ENCODE measurements at places on chromosomes 3 and 15.

GRCh38 chr15:42693496-42693895 lies 43.4 kb downstream of the CDAN1 start:
- no peak for DNase-seq

DNA sequence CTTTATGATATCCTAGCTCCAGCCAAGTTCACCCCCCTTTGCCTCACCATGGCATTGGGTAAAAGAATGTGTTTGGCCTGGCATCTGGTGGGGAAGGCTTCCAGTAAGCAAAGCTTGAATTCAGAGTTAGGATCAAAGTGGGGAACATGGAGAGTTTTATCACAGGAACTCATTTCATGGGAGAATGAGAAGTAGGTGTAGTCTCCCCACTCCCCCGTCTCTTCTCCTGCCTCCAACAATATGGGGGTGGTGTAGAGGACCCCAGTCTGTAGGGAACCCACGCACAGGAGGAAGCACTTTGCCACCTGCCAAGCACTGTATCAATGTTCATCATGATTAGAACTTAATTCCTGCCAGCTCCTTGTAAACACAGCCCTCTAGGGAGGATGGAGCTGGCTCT lies 200.5 kb downstream of the UACA start:
- DNase-seq, result no peak

GRCh38 chr3:58269356-58269755 lies 31.8 kb downstream of the ABHD6 start:
- no peak for DNase-seq

GRCh38 chr15:52552303-52552702 lies 16.5 kb downstream of the ARPP19 start:
- no peak for DNase-seq

- DNase-seq, result no peak
Observed at GRCh38 chr3:21163956-21164355, 587.1 kb downstream of the ZNF385D start.

- no peak for DNase-seq
Observed at GRCh38 chr3:78908236-78908635, 859.6 kb downstream of the ROBO1 start.

DNA sequence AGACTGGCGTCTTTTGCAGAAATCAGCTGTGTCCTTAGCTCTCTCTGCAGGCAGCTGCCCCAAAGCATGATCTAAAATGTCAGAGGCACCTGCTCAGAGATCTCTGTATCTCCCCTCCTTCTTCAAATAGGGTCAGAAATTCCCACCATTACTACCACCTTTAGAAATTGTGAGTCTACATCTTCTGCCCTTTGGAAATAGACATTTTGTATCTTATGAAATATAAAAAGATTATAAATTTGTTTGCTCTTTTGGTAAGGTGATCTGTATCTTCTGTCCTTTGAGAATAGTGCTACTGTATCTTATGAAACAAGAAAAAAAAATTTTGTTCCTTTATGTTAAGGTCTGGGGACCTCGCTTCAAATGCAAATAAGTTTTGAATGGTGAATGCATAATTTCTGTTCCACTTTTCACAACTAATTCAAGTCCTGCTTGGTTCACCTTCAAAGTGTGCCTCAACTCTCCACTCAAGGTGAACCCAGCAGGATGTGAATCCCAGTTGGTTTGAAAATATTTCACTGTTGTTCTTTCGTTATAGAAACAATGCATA lies 28.3 kb upstream of the GPD1L start:
- DNase-seq, result no peak

DNA sequence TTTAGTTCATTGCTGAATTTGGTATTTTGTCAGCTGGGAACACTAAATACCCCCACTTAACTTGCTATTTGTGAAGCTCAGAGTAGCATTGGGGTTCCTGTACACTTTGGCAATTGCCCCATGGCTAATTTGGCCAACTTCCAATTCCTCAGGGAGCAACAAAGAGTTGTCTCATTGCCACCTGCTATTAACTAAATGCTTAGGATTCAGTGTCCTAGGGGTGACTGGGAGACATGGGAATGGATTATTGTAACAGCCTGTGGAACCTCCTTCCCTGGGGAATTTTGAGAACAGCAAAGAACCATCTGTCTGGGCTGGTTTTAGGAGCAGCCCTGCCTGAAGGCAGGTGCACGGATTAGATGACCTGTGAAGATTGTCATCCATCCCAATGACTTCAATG lies 437.4 kb upstream of the TPRG1 start:
- DNase-seq, result no peak

- DNase-seq, result no peak
Observed at GRCh38 chr3:22241110-22241509, 490.1 kb upstream of the ZNF385D start.

- DNase-seq, result no peak
Observed at GRCh38 chr3:30059240-30059639, 547.2 kb upstream of the TGFBR2 start.

DNA sequence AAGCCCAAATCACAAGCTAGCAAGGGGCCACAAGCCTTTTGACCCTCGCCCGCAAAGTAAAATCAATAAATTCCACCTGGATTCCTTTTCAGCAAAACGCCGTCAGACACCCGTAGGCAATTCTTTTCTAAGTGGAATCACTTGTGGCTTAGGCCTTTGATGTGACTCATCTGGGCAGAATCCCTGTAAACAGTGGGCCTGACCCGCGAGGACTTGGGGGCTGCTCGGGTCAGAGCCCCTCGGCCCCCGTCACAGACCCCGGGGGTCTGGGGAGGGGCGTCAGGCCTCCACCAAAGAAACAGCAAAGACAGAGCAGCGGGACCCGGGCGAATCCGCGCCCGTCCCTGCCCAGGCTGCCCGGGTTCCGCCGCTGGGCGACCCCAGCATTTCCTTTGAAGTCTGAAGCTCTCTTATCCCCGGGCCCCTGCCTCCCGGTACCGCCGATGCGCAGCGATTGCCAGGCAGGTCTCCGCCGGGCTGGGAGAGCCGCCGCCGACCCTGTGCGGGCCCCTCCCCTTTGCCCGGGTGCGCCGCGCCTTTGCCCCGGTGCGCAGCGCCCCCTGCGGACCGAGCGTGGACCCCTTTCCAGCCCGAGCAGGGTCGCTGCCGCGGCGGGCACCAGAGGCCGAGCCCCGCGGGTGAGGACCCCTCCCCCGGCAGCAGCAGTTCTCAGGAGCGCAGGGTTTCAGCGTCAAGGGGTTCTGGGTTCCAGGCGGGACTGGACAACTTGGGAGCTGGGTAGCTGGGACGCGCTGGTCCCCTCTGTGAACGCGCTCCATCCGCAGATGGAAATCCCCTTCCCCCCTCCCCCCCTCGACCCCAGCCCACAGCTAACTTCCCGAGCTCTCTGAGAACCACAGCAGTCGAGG lies 178.3 kb downstream of the UACA start:
- no peak for DNase-seq

GRCh38 chr3:10160346-10160745 lies 4.4 kb upstream of the IRAK2 start:
- DNase-seq, result no peak

- DNase-seq, result no peak
Observed at GRCh38 chr15:31265090-31265870, 61.4 kb upstream of the KLF13 start.

- DNase-seq, result no peak
Observed at GRCh38 chr15:45795440-45796069, 160.7 kb downstream of the SQOR start.

- no peak for DNase-seq
Observed at GRCh38 chr3:148230473-148230872, 467.2 kb upstream of the AGTR1 start.

DNA sequence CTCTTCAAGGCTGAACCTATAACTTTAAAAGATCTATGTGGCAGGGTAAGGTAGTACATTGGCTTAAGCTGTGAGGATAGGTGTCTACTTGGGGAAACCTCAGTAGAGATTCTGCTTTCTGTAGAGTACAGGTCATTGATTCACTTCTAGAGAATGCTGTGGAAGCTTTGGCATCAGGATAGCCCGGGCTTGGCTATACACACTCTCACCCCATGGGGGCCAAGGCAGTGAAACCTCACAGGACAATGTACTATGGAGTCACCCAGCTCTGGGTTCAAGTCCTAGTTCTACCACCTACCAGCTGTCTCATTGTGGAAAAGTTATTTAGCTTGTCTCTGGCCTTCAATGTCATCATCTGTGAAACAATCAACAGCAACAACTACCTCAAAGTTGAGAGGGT lies 9.0 kb downstream of the MTFMT start:
- no peak for DNase-seq

DNA sequence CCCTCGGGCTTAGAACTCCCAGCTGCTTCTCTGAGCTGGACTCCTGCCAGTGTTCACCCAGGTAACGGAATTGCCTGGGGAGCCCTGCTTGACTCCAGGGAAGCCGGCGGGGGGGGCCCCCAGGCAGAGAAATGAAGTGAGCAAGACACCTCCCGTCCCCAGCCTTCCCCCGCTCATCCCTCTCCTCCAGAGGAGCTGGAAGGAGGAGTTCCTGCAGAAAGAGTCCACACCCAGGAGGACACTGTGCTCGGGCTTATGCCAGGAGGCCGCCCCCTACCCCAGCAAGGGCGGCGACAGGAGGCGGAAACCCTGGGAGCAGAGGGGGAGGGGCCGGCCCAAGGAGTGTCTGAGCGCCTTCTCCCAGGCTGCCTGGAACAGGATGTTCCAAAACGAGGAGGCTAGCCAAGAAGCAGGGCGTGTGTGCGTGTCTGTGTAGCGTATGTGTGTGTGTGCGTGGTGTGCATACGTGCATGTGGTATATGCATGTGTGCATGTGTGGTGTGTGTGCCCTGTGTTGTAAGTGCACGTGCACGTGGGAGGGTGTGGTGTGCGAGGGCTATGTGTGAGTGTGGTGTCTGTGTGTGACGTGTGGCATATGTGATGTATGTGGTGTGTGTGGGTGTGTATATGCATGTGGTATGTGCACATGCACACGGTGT lies 511.3 kb downstream of the SHQ1 start:
- no peak for DNase-seq

DNA sequence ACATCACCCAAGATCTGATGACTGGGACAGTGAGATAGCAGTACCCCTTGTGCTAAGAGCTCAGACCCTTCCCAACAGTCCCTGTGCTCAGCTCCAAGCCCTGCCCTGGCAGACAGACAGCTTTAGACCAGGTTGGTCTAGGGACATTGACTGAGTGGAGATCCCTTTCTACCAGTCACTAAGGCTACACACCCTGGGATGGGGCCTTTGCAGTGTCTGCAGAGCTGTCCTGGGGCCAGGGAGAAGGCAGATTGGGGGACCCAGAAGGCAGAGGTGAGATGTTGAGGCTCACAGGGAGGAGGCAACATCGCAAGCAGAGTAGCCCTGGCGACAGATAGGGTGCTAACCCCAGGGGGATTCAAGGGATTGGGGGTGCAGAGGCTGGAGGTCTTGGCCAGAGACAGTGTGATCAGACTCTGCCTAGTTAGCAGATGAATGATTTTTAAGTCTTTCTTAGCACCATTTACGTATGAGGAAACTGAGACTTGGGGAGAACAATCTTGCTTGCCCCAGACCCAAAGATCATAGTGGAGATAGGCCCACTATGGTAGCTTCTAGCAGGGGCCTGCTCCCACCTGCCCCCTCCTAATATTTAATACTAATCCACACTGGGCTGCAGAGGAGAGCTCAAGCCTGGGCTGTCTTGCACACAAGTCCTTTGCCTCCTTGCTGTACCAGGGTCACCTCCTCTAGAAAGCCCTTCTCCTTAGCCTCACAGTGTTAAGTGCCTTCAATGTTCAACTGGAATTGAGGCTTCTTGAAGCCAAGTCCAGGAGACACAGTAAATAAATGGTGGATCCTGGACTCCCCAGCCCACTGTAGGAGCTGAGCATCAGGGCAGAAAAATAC lies 32.6 kb downstream of the HMCES start:
- DNase-seq, result no peak

GRCh38 chr3:122843604-122844003 lies 48.7 kb downstream of the SLC49A4 start:
- no peak for DNase-seq

- DNase-seq, result no peak
Observed at GRCh38 chr15:63597038-63597790, at the start of gene FBXL22. Gene FBXL22, plus strand, starts transcription at chr15:63597387. Its CDS starts 6 bp downstream, at chr15:63597393.

DNA sequence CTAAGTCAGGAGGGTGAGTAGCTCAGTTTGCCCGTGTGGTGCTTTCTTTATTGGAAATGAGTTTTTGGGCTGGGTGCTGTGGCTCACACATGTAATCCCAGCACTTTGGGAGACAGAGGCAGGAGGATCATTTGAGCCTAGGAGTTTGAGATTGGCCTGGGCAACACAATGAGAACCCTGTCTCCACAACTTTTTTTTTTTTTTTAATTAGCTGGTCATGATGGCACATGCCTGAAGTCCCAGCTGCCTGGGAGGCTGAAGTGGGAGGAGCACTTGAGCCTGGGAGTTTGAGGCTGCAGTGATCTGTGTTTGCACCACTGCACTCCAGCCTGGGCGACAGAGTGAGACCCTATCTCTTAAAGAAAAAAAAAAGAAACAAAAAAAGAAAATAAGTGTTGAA lies 174.9 kb downstream of the NSMCE3 start:
- no peak for DNase-seq

- no peak for DNase-seq
Observed at GRCh38 chr3:117483839-117484238, 774.3 kb downstream of the TUSC7 start.

DNA sequence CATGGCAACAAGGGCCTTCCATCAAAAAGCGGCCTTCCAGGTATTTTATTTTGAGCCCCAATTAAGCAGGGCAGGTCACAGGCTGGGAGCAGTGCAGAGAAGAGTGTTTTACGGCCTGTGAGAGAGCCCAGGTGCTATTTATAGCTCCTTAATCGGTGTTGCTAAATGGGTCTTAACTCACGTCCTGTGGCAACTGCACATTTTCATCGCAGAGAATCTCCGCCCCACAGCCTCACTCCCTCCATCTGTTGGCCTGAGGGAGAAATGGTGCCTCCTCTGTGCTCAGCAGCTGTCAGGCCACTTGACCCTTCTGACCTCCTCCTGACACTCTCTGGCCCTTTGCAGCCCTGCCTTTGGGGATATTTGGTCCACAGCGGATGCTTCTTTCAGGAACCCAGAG lies 58.6 kb downstream of the SPSB4 start:
- no peak for DNase-seq

DNA sequence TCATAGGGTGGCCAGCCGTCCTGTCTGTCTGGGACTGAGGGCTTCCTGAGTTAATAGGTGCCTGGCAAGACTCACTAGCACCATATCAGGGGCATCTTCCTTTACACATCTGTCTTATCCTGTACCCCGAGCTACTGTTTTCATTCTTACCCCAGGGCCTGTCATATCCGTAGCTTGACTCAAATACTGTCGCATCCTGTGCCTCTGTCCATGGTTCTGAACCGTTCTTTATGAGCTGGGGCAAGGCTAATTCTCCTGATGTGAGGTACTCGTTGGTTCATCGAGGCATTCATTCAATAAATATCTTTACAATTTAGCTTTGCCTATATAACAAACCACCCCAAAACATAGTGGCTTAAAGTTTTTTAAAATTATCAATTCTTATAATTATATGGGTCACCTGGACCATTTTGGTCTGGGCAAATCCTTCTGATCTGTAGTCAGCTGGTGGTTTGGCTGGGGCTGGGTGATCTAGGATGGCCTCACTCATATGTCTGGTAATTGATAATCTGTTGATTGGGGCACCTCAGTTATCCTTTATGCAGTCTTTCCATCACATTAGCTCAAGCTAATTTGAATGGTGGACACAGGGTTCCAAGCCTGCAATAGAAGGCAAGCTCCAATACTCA lies 121.2 kb downstream of the TLE3 start:
- no peak for DNase-seq
